ENCODE measurements at places on chromosomes 1 and 21.
A peak's percentile ranks its signal among the peaks of the same experiment; 100 is the strongest.

GRCh38 chr1:22609291-22609690 is 27.1 kb upstream of the C1QA start:
- ATAC-seq = no peak

DNA sequence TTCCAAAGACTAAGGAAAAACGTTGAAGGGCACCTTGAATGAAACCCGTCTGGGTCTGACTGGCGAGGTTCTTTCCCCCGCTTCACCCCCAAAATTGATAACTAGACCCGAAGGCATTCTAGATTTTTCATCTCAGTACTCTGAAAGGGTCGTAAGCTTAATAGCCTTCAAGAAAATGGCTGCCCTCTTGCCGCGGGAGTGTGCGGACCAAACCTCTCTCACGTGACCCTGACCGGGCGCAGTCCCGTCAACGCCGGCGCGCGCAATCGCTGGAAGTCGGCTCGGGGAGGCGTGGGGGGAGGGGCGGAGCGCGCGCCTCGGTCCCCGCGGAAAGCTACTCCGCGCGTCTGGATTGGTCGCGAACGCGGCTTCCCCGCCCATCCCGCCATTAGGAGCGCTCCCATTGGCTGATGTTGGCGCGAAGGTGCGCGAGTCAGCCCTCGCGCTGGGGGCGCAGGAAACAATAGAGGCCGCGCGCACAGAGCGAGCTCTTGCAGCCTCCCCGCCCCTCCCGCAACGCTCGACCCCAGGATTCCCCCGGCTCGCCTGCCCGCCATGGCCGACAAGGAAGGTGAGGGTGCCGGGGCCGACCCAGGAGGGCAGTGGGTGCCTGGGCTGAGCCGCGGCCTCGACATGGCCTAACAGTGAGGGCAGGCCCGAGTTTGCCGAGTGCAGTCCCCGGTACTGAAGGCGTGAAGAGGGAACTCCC is at the start of gene RBBP4:
TSS of gene RBBP4 (plus strand) at position 457 of the 709 bp plus-strand sequence. CDS start at position 556, 99 bp downstream.
- peak; percentile 97 for ATAC-seq

DNA sequence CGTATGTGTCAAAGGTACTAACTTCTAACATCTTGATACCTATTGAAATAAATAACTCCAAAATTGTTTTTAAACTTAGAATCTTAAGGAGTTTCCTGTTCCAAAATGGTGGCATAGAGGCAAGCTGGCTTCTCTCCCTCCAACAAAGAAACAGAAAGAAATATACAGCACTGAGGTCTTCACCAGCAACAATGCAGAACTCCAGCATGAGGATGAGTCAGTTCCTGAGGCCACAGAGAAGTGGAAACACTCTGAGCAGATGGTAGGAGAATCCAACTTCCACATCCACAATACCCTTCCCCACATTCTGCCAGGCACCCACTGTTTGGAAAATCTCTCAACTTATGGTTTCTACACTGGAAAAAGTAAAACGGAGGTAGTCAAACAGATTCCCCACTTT is 12.2 kb upstream of the PPIH start:
- ATAC-seq = no peak

DNA sequence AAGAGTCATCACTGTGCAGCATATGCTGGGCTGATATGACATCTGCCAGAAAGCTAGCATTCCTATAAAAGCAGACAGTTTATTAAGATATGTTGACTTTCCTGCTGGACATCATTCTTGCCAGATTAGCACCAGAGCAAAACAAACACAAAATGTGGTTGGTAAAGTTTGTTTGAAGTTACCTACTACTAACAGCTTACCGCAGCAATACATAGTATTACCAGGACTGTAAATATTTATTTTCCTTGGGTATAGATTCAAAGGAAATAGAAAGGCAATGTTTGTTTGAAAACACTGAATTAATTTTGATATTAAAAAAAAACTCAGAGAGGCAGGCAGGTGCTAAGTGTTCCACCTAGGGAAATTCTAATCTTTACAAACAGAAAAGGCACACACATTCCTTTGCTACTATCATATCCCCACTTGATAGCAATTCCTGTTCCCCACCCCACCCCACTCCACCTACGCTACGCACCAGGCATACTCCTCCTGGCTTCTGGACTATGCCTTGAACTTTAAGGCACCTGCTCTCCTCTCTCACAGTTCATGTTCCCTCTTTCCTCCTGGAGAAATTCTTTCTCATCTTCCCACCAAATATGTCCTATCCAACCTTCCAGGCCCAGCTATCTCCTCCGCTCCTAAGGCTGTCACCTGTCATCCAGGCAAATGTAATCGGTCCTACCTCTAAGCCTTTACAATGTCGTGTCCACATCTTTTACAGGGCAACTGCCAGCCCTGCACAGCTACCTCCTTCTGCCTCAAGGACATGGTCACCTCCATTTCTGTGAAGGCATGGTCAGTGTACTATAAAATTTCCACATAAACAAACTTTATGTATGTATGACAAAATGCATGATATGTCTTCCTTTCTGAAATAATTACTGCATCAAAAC is 34.7 kb downstream of the PTPN14 start:
- no peak for ATAC-seq

DNA sequence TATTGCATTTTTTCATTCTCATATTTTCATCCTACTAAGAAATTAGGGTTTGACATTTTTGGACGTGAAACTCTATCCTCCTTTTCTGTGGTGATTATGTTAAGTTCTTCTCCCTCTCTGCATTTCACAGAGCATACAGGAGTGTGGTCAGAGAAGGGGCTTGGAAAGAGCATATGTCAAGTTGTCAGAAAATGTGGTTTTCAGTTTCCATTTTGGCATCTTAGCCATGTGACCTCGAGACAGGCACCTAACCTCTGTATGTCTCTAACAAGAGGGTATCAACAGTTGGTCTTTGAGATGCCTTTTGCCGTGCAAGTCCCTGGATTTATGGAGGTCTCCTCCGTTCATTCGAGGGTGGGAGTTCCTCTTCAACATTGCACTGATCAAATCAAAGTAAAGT is 140.7 kb downstream of the CYYR1 start:
- no peak for ATAC-seq

GRCh38 chr1:18730321-18730720 is 99.7 kb downstream of the PAX7 start:
- no peak for ATAC-seq

GRCh38 chr1:111540928-111541327 is 37.5 kb upstream of the ADORA3 start:
- no peak for ATAC-seq

Data from stimulated activated memory B cell treated with anti-CD40 and anti-IgM and Interleukin-4, amounts not matched to agents 10 μg/mL and 1 μg/mL and 100 μg/mL, for 72 hours (primary cell).